Psoas muscle (tissue), 8 donors: ENCODE measurements at places on chromosomes 1 and 21. TPM values are rescaled to one million over a fixed set of nuclear protein-coding genes. Genes with fewer than 3 reads are reported as not detected.

The CELA3B gene
- not detected for total RNA-seq

The SGIP1 gene
- 1.0 TPM for total RNA-seq

The TPTE gene
- total RNA-seq, result not detected

The ACKR1 gene
- 15.2 TPM for total RNA-seq

The MRAP gene
- 0.37 TPM for total RNA-seq

The FTCD gene
- total RNA-seq, result 0.16 TPM

The TRIM33 gene
- 22.0 TPM for total RNA-seq

The EDARADD gene
- not detected for total RNA-seq

The RHD gene
- not detected for total RNA-seq

The KANK4 gene
- 0.12 TPM for total RNA-seq

The DISC1 gene
- total RNA-seq, result 2.8 TPM

The MFAP2 gene
- total RNA-seq, result 0.67 TPM

The OLIG2 gene
- total RNA-seq, result 0.08 TPM

The FCGR1A gene
- total RNA-seq, result 0.75 TPM

The IL24 gene
- total RNA-seq, result not detected

The RAB3B gene
- total RNA-seq, result not detected

The SEMA4A gene
- 2.5 TPM for total RNA-seq

The ATAD3C gene
- 0.55 TPM for total RNA-seq

The CSMD2 gene
- 0.13 TPM for total RNA-seq

- DNase-seq, result no peak
These were observed 9.9 kb upstream of the CHI3L1 start for GRCh38 chr1:203196371-203196770.

- DNase-seq, result no peak
These were observed 84.9 kb downstream of the GREM2 start for GRCh38 chr1:240527086-240527485.

GRCh38 chr1:86504895-86505563, 36.3 kb downstream of the CLCA1 start:
- DNase-seq, result no peak

GRCh38 chr1:179090923-179091322, 9.1 kb downstream of the TOR3A start:
- DNase-seq, result no peak

- no peak for DNase-seq
These were observed 477 bp downstream of the SNAP47 start for GRCh38 chr1:227735539-227736285.

- DNase-seq, result no peak
These were observed 20.5 kb upstream of the PARP1 start for GRCh38 chr1:226428348-226428747.

DNA sequence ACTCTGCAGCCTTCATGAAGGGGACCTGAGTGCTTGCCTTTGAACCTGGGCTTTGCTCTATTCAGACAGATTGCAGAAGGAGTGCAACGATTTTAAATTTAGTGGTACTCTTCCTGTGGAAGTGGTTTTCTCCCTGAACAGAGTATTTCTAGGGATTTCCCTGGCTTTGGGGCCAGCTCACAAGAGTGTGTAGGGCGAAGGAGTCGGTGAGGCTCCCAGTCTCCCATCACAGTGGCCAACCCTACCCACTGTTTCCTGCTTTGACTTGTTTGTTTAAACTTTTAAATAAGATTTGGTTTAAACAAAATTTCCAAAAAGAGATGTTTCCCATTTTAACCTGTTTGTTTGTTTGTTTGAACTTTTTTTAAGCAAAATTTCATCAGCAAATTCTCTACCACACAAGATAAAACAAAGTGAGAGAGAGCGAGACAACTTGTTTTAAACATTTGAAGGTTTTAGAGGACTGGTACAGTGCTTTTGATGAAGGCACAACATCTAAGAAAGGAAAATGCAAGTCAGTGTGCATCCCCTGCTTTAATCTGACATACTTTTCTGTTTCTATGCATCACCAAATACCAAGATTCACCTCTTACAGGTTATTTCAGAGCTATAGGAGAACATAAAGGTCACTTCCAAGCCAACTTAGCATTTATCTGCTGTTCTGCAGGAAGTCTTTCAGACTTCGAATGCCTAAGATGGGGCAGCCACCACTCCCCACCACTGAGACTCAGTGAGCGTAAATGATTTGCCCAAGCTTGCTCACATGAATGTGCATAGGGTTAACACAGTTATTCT, 6.6 kb downstream of the SELP start:
- DNase-seq, result no peak

- DNase-seq, result no peak
These were observed 9.7 kb upstream of the FRRS1 start for GRCh38 chr1:99776120-99776519.

- DNase-seq, result no peak
These were observed 620.2 kb downstream of the PTPRU start for GRCh38 chr1:29856340-29857114.

GRCh38 chr1:53552146-53552861, 93.1 kb downstream of the DMRTB1 start:
- DNase-seq, result no peak

- DNase-seq, result peak; percentile 61
These were observed 20.1 kb upstream of the COL16A1 start for GRCh38 chr1:31723828-31724359.

- DNase-seq, result no peak
These were observed 8.3 kb downstream of the DISP3 start for GRCh38 chr1:11487196-11487751.

GRCh38 chr1:59903141-59903754, 23.3 kb downstream of the CYP2J2 start:
- no peak for DNase-seq

DNA sequence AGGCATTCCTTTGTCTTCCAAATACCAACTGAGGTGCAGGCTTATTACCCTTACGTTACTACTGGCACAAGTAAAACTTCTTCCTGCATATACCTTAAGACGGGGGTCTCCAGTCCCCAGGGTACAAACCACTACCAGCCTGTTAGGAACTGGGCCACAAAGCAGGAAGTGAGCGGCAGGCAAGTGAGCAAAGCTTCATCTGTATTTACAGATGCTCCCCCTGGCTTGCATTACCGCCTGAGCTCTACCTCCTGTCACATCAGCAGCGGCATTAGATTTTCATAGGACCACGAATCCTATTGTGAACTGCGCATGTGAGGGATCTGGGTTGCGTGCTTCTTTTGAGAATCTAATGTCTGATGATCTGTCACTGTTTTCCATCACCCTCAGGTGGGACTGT, 113.1 kb downstream of the SLC45A1 start:
- no peak for DNase-seq

- peak; percentile 55 for DNase-seq
These were observed 11.5 kb upstream of the KCNAB2 start for GRCh38 chr1:6033986-6034749.

DNA sequence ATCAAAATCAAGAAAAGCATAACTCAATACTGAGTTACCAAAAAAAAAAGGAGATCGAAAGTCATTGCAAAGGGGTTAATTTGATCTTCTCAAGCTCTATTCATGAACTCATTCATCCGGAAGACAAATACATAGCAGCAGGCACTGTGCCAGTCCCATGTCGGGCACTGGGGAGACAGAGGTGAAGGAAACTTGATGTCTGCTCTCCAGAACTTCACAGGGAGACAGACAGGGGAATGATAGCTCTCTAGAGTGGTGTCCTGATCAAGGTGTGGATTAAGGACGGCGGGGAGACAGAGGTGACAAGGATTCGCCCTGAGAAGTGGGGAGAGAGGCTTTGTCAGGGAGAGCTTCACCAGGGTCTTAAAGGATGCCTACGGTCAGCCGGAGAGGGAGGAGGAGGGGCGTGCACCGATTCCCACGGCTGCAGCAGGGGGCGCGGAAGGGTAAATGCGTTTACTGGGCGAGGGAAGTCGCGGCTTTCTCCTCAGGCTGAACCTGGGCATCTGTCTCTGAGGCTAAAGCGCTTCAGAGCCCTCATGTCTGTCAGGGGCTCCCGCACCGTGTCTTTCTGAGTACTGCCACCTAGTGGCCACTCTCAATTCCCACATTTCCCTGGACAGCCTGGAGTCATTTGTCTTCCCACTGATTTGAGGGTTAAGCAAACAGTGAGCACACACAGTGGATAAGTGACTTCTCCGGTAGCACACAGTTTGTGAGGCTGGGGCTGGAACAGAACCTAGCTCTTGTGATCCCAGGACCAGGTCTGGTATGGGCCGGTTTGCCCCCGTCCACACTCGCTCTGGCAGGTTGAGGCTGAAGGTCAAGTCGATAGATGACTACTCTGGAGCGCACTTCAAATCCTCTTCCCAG, 152.8 kb downstream of the TENT5C start:
- peak; percentile 69 for DNase-seq

DNA sequence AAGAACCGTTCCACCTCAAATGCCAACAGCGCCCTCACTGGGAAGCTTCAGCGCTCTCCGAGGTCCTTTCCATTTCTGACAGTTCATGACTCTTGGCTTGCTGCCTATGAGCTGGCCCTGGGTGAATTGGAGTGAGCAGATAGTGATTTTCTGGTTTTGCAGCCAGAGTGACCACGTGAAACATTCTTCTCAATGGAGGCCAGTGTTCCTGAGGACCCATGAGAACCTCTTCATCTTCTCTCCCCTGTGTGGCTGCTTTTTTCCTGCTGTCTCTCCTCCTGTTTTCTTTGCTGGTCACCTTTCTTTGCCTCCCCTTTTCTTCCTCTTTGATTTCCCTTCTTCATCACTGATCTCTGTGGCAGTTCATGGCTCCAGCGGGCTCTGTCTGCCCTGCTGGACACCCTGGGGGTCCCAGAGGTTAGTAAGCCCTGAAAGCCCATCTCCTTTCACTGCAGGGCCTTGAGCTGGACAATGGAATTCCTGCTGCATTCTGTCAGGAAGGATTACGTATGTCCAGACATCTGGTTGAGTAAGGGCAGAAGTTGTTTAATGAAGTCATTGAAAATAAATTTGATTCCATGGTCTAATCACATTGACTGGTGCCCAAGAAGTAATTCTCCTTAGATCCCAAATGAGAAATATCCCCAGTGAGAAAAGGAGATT, 29.9 kb downstream of the VASH2 start:
- no peak for DNase-seq

DNA sequence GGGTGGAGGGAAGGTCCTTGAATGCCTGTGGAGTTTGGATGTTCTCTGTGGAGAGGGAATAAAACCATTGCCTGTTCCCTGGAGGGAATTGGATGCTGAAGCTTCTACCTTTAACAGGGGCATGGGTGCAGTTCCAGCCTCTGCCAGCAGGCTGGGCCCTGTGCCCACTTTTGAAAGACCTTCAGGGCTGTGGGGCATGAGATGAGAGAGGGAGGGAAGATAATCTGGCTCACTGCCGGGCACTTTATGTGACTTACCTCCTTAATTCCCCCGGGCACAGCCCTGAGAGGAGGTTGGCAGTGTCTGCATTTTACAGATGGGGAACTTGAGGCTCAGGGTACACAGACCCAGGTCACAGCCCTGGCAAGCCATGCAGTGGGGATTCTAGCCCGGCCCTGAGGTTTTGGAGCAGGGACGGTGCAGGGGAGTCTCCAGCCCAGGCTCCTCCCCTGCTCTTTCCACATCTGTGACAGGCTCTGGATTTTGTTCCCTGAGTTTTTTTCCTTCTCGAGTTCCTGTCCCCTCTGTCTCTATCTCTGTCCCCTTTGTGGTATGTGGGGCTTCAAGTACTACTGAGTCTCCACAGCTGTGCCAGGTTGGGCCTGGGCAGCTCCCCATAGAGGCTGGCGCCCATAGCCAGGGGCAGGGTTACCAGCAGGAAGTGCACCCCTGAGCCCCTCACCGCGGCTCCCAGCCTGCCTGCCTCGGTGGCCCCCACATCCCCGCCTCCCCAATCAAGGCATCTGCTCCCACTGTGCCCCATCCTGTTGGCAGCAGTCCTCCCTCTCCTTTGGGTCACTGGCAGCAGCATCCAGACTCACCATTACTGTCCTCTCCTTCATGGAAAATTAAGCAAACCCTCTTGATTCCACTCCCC, 14.0 kb upstream of the THEMIS2 start:
- DNase-seq, result peak; percentile 82

DNA sequence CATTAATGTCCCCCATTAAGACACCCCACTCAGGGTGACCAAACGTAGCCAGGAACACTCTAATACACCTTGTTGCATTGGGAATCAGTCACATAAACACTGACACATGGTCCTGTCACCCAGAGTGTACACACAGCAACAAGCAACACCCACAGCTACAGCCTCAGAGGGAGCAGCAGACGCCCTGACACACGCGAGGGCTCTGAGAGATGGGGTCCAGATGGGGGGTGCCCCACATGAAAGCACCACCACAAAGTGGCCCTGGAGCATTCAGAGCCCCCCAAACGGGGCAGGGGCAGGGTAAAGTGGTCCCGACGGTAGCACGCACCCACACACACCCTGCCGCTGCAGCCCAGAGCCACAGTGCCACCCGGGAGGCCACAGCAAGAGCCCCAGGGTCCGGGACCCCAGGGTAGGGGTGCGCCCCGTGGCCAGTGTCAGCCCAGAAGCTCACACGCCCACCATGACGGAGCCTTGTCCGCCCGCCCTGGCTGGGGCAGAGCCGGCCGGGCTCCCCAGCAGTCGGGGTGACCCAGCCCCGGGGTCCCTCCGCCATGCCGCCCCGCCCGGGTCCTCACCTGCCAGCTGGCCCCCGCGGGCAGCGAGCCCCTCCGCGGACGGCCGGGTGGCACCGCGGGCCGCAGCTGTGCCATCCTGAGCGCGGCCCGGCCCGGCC, 47.3 kb downstream of the RAP1GAP start:
- DNase-seq, result no peak

GRCh38 chr1:214857716-214858115, 224.8 kb upstream of the KCNK2 start:
- DNase-seq, result no peak

DNA sequence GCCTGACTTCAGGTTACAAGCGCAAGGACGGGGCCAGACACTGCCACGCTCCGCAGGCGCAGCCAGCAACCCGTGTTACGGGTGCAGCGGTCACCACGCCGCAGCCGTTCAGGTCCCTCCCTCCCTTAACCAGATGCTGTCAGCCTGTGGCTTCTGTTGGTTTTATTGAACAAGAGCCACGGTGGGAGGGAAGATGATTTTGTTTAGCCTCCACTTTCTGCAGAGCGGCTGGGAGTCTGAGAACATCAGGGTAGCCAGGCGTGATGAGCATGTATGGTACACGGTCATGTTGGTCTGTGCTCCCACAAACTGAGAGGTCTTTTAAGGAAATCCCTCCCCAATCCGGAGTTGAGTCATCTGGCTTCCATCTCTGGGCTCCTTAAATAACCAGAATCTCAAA, 18.5 kb upstream of the ADARB1 start:
- DNase-seq, result no peak

DNA sequence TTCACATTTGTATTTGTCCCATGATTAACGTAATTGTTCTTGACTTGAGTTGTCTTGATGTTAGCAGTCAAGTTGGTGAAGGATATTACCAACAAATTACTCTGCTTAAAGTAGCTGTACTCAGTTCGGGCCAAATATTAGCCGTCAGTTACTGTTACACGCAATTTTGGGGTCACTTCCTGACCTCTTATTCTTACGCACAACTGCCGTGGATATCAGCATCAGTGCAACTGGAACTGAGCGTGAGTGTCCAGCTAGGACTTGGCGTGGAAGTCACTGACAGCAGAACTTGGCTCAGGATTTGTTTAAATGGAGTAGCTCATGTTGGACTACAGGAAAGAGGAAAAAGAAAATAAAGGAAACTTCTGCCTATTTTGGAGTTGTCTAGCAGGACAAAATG, 56.4 kb downstream of the ADAMTS1 start:
- DNase-seq, result no peak
